ENCODE measurements at places on chromosomes 3 and 15.

DNA sequence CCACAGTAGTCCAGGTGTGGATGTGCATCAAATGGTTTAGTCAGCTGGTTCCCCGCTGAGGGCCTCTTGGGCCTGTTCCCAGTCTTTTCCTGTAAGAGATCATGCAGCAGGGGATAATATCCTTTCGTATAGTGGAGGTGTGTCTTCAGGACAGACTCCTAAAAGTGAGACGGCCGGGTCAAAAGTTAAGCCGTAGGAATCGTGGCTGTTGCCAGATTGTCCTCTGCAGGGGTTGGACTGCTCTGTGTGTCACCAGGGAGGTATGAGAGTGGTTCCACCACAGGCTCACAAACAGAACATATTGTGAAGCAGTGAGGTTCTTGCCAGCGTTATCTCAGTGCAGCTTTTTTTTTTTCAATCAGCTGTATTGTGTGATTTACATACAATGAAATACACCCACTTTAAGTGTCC lies 95.0 kb downstream of the VGLL4 start:
- no peak for DNase-seq

- DNase-seq, result no peak
These were observed 2.6 kb downstream of the SLC15A2 start for GRCh38 chr3:121896823-121897222.

DNA sequence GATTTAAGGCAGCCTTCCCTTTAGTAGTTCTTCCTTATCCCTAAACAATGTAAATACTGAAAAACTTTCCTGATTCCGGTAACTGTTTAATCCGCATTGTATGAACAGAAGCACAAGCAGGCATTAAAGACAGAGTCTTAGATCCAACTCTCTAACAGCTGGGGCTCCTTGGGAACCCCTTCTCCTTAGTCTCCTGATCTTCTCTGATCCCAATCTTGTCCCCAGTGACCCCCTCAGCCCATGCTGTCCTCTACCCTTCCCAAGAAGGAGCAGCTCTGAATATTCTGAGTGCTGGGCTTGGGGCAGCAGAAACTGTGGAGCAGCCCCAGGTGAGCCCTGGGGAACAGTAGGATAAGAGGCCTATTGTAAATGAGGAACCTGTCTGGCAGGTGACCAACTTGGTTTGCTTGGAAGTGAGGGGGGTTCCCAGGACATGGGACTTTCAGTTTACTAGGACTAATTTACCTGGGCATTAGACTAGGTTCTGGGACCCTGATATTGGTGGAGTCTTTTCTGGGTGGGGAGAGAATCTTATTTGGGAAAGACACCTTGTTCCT lies 13.0 kb upstream of the SLC30A4 start:
- DNase-seq, result no peak

DNA sequence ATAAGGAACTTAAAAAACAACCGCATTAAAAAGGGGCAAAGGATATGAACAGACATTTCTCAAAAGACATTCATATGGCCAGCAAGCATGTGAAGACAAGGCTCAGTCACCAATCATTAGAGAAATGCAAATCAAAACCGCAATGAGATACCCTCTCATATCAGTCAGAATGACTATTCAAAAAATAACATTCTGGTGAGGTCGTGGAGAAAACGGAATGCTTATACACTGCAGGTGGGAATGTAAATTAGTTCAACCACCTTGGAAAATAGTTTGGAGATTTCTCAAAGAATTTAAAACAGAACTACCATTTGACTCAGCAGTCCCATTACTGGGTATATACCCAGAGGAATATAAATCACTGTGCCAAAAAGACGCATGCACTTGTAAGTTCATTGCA lies 496.6 kb upstream of the SGO1 start:
- no peak for DNase-seq

GRCh38 chr3:149623824-149624223 lies 34.0 kb downstream of the WWTR1 start:
- no peak for DNase-seq

DNA sequence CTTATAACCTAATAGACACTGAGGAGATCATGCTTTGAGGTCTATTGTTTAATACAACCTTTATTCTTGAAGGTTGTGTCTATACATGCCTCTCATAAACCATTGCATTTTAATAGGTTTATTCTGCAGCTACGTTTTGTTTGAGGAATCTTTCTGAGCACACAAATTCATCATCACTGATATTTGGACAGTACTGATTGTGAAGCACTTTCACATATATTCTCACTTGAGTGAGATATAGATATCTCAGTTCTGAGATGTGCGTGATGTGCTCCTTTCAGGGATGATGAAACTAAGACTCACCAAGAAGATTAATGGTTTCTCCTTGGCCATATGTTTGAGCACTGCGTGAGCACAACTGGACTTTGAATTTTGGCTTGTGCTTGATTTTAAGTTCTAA lies 374.4 kb downstream of the LPP start:
- no peak for DNase-seq

DNA sequence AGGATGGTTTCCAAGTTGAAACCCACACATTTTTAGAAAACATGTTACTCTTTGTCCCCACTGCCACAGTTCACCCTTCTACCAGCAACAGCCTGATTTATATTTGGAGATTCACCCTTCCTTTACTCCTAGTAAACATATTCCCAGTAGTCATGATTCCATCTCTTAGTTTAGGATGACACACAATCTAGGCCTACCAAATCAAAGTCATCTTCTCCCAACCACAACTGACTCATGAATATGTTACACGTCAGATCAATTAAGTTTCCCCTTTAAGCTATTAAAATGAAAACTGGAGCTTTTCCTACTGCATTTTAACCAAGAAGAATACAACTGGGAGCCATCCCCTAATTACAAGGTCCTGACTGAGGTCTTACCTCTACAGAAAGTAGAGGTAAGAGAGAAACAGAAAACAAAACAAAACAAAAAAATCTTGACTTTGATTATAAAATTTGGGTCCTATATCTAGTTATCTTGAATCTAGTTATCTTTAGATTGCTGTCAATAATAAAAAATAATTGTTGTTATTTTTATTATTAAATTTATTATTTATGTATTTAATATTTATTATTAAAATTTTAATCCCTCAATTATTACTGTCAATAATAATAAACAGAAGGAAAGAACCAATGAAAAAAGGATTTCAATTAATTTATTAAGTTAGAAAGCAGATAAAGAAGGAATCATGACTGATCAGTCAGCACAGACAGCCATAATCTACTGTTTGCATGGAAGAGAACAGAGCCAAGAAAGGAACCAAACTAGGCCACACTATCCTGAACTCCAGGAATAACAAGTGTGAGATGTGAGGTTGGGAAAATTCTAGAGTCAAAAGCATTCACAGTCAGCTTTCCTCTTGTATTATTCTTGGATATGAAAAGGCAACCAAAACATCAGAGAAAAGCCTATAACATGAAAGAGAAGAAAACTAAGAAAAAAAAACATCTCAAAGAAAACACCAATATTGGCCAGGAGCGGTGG lies 12.5 kb downstream of the DPH6 start:
- DNase-seq, result no peak

DNA sequence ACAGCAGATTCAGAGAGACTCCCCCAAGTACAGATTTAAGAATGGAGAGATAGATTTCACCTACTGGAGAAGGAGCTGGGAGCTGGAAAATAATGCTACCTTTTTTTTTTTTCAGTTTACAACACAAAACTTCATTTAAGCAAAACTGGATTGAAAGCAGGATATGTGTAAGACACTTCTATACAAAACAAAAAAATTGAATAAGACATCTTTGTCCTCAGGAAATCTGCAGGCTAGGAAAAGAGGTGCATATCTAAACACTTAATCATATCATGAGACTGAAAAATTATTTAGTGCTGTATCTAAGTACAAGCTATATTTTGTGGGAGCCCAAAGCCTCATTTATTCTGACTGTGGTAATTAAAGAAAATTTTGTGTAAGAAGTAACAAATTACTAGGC lies 516.1 kb downstream of the ZIC1 start:
- no peak for DNase-seq
